ENCODE measurements at places on chromosomes 4 and X.

GRCh38 chr4:5460106-5460801, 248.1 kb downstream of the EVC2 start:
- DNase-seq, result peak; percentile 18

DNA sequence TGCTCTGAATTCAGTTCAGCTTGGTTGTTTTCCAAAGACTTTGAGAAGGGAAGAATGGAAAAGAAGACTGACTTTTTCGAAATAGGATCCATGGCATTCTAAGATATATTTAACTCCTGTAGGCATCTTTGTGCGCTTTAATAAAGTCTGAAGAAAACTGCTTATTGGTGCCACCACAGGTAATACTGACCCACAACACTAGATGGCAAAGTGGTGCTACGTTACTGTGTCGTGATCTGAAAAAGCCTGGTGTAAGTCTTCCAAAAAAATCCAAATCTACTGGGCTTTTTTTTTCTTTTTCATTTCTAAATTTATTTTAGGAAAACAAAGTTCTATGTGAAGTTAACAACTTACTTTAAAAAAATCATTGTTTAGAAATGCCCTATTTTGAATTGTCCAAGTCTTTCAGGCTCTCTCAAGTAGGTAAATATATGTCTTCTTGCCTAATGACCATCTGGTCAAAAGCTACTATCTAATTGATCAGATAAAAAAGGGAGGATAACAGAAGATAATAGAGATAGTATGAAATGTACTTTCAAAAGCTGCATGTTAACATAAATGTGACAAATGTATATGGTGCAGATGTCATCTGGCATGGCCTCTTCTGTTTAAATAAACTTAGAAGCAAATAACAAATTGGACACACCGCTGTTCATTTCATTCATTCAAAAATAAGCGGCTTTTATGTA, 47.0 kb upstream of the MID1IP1 start:
- peak; percentile 76 for DNase-seq

GRCh38 chr4:137267024-137267423, 265.3 kb downstream of the PCDH18 start:
- DNase-seq, result peak; percentile 61

DNA sequence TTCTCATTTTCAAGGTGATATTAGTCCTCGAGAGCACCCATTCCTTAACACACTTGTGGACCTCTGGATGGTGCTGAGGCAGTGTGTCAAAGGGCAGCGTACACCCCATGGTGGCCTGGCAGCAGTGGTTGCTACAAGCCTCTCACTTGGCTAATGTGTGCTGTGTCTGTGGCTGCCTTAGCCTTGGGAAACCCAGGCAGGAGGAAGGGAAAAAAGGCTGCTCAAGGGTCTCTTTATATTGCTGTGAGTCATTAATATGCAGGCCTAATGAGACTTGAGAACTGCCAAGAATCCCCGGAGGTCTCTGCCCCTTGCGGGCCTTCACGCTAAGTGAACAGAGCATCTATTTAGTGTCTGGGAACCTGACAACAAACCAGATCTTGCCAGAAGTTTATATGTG, 7.0 kb downstream of the PCDH10 start:
- no peak for DNase-seq

- no peak for DNase-seq
These were observed 4.4 kb downstream of the SORCS2 start for GRCh38 chr4:7196736-7197135.

DNA sequence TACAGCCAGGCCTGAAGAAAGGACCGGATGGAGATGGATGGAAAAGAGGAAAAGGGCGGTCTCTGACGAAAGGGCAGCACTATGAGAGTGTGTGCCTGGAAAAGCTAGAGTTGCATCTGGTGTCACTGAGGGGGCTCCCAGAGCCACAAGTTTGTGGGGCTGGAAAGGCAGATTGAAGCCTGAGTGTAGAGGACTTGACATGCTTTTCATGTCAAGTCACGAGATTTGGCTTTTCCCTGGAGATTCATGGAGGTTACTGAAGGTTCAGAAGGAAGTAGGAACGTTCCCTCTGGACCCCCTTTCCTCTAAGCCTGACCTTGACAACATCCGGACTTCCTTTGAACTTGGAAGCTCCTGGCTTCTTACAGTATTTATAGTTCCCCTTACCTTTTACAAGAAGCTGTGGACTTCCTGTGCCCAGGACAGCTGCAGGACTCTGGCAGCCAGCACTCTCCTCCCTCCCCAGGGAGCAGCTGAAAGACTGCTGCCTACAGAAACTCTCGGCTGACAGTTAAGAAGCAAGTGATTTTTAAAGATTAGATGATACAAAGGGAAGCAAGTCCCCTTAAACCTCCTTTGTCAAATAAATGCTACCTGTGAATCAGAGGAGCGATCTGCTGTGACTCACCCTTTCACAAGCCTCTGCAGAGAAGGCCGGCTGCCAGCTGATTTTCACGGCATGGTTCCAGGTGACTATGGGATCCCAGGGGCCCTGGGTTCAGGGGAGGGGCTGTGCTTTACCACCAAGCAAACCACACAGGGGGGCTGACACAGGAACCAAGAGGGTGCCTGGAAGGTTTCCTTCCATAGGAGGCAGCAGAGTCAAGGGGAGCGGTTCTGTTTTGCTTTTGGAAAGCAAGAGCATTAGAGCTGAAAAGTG, 72.9 kb upstream of the STIM2 start:
- peak; percentile 34 for DNase-seq

DNA sequence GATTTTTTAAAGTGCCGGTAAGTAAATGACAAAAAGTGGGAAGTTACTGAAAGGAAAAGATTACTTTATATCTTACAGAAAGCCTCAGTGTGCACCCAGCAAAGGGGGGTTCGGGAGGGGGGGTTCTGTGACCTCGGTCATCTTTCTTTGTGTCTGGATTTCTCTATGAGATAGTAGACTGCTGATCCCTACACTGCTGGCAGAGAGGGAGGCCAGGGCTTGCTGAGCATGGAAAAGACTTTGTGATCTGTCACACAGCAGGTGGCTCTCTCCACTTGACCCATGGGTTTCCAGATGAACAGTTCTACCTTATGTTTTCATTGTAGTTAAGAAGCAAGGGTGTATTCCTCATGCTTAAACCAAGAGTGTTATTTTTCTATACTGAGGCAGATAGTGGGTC, 475.6 kb downstream of the PCDH10 start:
- no peak for DNase-seq
